Activated T-helper 1 cell treated with anti-CD3 and anti-CD28 coated beads, Interleukin-12 subunit alpha, Interleukin-12 subunit beta, Interleukin-2, Interleukin-4 antibody, amounts not matched to agents 30 ng/mL and 10 ng/mL and 1 ng/mL, durations not matched to agents 14 hours and 24 hours and 36 hours (primary cell): ENCODE measurements at places on chromosomes 2 and 18. TPM values are rescaled to one million over a fixed set of nuclear protein-coding genes. Genes with fewer than 3 reads are reported as not detected.

DNA sequence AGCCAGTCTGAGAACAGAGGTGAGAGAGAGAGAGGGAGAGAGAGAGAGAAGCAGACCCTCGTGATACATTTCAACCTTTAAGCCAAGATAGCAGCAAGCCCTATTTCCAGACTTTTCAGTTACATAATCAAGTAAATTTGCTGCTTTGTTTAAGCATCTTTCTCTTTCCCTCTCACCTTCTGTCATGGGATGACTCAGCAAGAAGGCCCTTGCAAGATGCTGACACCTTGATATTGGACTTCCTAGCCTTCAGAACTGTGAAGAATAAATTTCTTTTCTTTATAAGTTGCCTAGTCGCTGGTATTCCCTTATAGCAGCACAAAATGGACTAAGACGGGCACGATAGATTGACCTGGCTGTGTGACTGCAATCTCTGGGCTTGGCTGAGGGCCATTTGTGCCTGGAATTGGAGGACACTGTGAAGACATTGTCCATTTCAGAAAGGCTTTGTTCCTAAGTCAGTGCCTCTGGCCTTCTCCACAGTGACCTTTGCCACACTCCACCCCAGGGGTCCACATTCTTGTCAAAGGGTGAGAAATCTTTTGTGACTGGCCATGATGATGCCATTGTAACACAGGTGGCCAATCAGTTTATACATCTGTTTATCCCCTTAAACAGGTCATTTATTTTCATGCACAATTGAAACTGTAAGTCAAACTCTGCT lies 51.3 kb upstream of the ITSN2 start:
- DNase-seq, result no peak

DNA sequence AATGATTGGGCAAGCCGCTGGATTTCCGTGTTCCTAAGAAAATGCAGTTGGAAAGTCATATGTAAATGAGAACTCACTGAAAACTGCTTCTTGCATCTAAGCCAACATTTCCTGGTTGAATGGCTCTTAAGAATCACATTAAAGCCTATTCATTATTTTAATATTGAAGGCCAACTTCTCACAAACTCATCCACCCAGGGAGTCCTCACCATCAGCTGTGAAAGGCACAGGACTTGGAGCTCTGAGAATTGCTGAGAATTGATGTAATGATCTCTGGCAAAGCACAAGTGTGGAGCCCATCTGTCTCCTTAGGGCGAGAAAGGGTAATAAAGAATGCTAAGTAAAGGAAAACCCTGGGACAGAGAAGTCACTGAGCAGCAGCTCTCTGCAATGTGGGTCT lies 55.9 kb upstream of the APCDD1 start:
- DNase-seq, result no peak

The C2orf69 gene
- total RNA-seq, result 16.6 and 18.0 TPM in 2 replicates

DNA sequence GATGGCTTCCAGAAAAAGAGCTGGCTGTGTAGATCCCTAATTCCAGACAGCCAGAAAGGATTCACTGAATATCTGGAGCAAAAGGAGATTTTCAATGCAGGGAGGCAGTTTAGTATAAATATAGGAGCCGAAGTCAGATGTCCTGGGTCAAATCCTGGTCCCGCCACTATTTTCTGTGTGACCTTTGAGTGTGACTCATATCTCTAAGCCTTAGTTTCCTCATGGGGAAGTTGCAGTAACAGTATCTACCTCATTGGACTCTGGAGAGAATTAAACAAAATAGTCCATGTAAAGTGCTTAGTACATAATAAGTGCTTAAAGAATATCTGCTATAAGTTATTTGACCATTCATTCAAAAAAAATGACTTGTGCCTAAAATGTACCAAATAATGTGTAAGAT lies 52.1 kb upstream of the ITGA6 start:
- no peak for DNase-seq

DNA sequence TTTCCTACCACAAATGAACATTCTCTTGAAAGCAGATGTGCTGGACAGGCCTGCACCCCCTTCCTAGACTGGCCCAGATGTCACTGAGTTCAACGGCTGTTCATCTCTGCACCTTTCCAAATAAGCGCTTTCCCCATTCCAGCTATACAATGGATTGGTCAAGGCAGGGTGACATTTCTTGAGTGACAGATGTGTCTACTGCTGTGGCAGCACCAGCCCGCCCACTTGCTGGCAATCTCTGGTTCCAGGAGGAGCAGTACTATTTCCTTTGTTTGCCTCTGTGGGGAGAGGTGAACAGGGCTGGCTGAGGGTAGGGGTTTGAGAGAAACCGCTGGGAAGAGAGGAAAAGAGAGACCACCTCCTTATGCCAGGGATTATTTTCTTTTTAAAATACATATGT lies 269.5 kb upstream of the POU3F3 start:
- DNase-seq, result no peak

The CKAP2L gene
- 20.9 and 21.2 TPM in 2 replicates for total RNA-seq
